ENCODE measurements at places on chromosomes 1 and 21. TPM values are rescaled to one million over a fixed set of nuclear protein-coding genes. Genes with fewer than 3 reads are reported as not detected.
A peak's percentile ranks its signal among the peaks of the same experiment; 100 is the strongest.

- peak; percentile 54 for DNase-seq
These were observed 76.4 kb downstream of the TIAM1 start for GRCh38 chr21:31267644-31268043.

DNA sequence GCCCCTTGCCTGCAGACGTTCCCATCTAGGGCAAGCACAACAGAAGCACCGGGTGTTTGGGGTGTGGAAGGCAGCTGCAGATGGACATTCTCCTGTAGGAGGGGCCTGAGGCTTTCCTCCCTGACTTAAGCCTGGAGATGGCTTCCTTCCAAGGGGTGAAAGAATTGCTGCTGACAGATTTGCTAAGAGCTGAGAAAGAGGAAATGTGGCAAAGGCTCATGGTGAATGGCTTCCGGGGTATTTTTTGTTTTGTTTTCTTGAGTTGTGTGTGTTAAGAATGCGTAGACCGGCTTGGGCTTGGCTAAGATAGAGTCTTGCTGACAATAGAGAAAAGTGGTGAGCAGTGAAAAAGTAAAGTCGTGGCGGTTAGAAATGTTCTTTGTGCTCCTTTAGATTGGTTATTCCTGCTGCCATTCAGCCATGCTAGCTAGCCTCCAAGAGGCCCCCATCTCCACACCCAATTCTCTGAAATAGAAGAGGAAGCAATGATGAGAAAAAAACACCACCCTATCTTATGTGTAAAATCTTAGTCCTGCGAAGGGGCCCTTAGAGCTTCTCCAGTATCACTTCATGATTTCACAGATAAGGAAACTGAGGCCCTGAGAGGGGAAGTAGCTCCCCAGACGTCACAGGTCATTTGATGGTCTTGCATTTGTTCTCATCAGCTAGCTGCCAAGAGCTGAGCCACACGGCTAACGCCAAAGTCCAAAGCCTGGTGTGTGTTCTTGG is 36.9 kb downstream of the EIF2D start:
- DNase-seq = peak; percentile 43

- no peak for DNase-seq
These were observed 275.8 kb downstream of the KCTD3 start for GRCh38 chr1:215842905-215843304.

- no peak for DNase-seq
These were observed 168.1 kb upstream of the BEND5 start for GRCh38 chr1:48944811-48945210.

DNA sequence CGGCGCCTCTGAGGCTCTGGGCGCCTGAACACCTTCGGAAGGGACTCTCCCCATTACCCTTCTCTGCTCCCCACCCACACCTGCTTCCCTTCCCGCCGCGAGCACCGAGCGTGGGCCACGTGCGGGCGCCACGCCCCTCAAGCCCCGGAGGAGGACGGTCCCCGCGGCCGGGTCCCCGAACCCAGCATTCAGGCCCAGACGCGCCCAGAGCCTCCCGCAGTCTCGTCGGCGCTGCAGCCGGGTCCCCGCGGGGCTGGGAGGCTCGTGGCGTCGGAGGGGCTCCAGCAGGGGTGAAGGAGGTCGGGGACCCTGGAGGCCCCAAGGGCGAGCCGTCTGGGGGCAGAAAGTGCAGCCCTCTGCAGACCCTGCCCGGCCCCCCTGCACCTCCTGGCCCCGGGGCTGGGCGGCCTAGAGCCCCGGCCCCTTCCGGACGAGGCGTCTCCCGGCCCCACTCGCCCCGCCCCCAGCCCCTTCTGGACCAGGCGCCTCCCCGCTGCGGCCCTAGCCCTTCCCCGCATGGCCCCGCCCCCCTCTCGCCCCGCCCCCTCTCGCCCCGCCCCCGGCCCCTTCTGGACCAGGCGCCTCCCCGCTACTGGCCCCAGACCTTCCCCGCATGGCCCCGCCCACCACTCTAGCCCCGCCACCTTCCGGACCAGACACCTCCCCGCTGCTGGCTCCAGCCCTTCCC is 378 bp upstream of the SMIM1 start:
- peak; percentile 97 for DNase-seq

DNA sequence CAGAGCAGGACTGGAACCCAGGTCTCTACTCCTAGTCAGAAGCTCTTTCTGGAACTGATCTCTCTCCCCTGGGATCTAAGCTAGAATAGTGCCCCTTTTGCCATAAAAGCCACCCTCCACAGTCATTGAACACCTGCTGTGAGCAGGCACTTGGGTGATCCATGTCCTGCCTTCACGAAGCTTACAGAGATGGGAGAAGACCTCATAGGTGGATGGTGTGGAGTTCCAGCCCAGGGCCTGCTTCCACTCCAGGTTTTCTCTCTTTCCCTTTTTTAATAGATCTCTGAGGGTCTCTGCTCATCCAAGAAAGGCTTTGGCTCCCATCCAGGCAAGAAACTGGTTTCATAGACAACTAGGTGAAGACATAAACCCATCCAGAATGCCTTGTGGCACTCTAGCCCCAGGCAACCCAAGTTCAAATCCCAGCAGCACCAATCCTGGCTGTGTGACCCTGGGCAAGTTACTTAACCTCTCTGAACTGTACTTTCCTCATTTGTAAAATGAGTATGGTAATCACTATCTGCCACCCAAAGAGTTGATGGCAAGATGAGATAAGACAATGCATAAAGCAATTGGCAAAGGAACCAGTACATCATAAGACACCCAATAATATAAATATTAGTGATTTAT is 46.4 kb upstream of the TMEM51 start:
- no peak for DNase-seq

- DNase-seq = no peak
These were observed 22.8 kb upstream of the POFUT2 start for GRCh38 chr21:45310459-45310858.

DNA sequence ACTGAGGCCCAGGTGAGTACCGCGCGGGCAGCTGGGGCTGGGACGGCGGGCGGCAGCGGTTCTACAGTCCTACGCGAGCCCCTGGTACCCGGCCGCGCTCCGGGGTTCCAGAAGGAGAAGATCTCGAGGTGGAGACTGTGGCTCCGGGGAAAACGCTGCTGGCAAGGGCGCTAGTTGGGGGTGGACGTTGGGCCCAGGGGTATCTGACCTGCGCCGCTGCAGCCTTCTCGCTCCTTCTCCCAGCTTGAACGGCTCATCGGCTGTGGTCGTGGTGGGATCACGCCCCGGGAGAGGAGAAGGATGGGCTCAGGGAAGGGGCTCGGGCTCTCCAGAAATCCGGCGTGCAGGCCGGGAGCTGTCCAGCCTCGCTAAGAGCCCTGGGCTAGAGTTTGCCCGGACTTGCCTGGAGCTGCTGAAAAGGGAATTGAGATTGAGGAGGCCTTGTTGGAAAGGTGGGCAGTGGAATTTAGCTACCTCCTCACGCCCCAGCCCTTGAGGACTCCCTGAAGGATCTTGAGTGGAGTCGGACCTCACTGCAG is 1.1 kb upstream of the POU3F1 start:
- DNase-seq = peak; percentile 52

GRCh38 chr1:238346340-238346739 is 455.6 kb upstream of the ZP4 start:
- no peak for DNase-seq

DNA sequence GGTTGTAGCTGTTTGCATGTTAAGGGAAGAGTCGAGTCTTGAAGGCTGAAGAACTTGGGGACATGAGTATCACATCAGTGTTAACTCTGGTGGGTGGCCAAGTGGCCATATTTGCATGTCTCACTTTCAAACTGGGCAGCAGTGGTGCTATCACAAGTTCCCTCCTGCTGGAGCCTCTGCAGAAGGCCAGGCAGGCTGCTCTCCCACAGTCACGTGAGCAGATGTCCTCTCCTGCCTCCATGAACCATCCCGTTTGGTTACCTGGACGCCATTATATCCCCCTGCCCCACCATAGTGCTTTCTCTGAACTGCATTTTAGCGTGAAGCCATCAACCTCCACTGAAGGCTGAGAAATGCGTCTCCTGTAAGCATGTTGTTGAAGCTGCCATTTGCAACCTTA is 205.1 kb upstream of the LMO4 start:
- no peak for DNase-seq

GRCh38 chr1:11778844-11779623 is 17.0 kb downstream of the C1orf167 start:
- DNase-seq = no peak

GRCh38 chr1:34332996-34333395 is 156.3 kb downstream of the C1orf94 start:
- peak; percentile 37 for DNase-seq

- no peak for DNase-seq
These were observed 16.1 kb downstream of the FCRL1 start for GRCh38 chr1:157803851-157804250.

DNA sequence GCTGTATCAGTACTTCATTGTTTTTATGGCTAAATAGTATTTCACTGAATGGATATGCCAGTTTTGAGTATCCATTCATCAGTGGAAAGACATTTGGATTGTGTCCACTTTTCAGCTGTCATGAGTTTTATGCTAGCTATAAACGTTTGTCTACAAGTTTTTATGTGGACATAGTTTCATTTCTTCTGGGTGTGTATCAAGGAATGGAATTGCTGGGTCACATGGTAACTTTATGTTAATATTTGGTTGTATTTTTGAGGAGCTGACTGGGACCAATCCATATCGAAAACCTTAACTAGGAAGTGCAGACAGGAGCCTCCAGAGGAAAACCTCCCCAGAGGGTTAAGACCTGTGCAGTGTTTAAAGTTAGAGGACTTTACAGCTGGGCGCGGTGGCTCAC is 31.8 kb upstream of the DISC1 start:
- DNase-seq = no peak

DNA sequence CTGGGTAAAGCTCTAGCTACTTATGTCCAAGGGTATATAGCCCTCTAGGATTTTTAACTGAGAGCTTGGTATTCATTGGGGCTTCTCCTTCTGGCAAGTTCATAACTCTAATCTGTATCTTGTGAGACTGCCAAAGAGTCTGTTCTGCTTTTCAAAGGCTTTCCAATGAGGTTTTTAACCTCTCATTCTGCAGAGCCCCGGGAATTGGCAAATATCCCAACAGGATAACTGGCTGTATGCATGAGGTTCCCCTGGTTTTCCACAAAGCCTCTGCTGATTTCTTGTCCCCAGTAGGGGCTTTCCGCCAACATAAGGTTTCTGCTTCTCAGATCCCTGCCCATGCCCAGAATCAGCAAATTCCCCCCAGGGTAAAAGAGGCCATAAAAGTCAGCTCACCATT is 40.9 kb downstream of the RPL5 start:
- no peak for DNase-seq

DNA sequence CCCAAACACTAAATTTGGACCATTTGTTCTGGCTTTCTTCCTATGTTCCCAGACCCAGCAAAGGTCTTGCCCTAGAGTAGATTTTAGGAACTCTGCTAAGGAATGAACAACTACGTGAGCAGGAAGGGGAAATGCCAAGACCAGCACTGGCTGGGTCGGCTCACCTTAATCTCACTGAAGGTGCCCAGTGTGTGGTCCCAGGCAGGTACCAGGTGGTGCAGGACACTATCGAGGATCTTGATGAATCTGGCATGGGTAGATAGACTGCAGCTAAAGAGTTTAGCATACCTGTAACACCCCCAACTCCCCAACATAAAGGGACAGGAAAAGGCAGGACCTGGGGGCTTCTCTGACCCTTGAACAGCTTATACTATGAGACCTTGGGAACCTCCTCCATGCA is 3.0 kb downstream of the HECTD3 start:
- DNase-seq = no peak

DNA sequence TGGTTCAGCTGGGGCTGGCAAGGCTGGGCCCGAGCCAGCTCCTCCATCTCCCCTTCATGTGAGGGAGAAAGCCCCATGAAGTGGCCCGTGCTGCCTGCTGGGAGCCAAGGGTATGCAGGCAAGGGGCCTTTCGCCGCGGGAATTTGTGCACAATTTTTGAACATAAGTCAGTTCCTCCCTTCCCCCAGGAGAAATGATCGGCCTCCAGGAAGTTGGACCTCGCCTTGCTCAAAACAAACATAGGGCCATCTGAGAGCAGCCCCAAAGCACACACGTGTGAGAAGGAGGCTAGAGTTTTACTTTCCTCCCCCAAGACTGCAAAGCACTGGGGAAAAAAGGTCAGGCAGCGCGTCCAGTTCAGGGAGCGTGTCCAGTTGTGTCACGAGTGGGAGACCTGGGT is 64.7 kb downstream of the PRDM16 start:
- DNase-seq = peak; percentile 81

DNA sequence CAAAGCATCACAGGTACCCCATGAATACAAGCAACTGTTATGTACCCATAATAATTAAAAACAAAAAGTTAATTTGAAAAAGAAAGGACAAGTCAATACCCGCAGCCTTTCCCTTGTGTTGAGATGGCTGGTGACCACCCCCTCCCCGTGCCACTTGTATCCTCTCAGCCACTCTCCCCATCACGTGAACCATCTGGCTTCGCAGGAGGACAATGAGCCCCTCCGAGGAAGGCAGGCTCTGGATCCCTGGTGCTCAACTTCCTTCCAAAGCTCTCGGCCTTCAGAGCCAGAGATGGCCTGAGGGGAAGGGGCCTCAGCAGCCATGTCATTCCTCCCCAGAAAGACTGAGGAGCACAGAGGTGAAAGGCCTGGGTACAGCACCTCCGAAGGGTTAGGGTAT is 120.4 kb upstream of the RAB4A start:
- DNase-seq = no peak

DNA sequence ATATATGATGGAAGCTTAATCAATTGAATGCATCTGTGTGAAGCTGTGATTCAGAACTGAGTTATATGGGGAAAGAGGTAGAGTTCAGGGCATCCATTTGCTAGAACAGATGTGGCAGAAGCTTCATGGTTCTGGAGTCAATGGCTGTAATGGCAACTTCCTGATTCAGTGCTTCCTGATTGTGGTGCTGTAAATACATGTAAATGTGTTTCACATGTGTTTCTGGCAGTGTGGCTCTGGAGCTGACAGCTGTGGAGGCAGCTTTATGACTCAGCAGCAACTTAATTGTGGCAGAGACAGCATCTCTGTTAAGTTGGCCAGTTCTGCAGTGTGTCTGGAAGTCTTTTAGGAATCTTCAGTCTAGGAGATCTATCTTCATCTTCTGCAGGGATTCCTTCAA is 226.6 kb upstream of the ZRANB2 start:
- peak; percentile 28 for DNase-seq

- no peak for DNase-seq
These were observed 11.9 kb downstream of the TSPAN2 start for GRCh38 chr1:115077286-115077983.

GRCh38 chr1:197391303-197392226 is 123.5 kb downstream of the CRB1 start:
- peak; percentile 32 for DNase-seq

- DNase-seq = peak; percentile 78
These were observed 120.6 kb upstream of the ARHGEF16 start for GRCh38 chr1:3333903-3334302.

- DNase-seq = peak; percentile 92
These were observed 12.3 kb upstream of the GSTM4 start for GRCh38 chr1:109643385-109644230.

GRCh38 chr1:16338961-16339360 is 13.3 kb downstream of the FBXO42 start:
- no peak for DNase-seq

Gene CHRM3
- total RNA-seq = 3.5 TPM

Gene NR0B2
- total RNA-seq = not detected

Gene CD84
- total RNA-seq = 2.0 TPM

Gene OVAAL
- not detected for total RNA-seq

Gene ADAMTS5
- 22.8 TPM for total RNA-seq

Gene SLC50A1
- total RNA-seq = 114 TPM

Gene SYT14
- 1.1 TPM for total RNA-seq

Gene GSTM1
- total RNA-seq = 5.4 TPM

Gene FABP3
- 7.6 TPM for total RNA-seq

All from stomach (tissue), 19 donors.